ENCODE measurements at places on chromosomes 12 and 14. TPM values are rescaled to one million over a fixed set of nuclear protein-coding genes. Genes with fewer than 3 reads are reported as not detected.

The KRT72 gene
- not detected for total RNA-seq

The CMTM5 gene
- not detected for total RNA-seq

The GPR135 gene
- total RNA-seq: 2.1 TPM

The AGAP2 gene
- total RNA-seq: 0.23 TPM

The PCED1B gene
- 0.12 TPM for total RNA-seq

Data from pericardium fibroblast (primary cell).